WTC11 (cell line): ENCODE measurements at places on chromosomes 12 and 14. TPM values are rescaled to one million over a fixed set of nuclear protein-coding genes. Genes with fewer than 3 reads are reported as not detected.

Gene NKX2-1
- 0.16 to 0.18 TPM in 2 of 3 replicates, not detected in the other for total RNA-seq

Gene TSPAN19
- total RNA-seq = 0.23 to 0.53 TPM in 2 of 3 replicates, not detected in the other

Gene IRF2BPL
- total RNA-seq = 106 to 126 TPM (median 110 TPM) in 3 replicates

Gene MYBPC1
- not detected in 3 replicates for total RNA-seq

Gene LMO3
- 22.2 to 29.8 TPM (median 23.3 TPM) in 3 replicates for total RNA-seq

Gene NIN
- 23.8 to 28.8 TPM (median 26.3 TPM) in 3 replicates for total RNA-seq

Gene SELPLG
- 0.18 to 0.46 TPM (median 0.21 TPM) in 3 replicates for total RNA-seq

Gene LMNTD1
- not detected in 3 replicates for total RNA-seq

Gene SIX1
- 0.21 to 0.59 TPM (median 0.30 TPM) in 3 replicates for total RNA-seq

Gene AICDA
- total RNA-seq = 0.13 TPM in 1 of 3 replicates, not detected in the others

Gene PAH
- total RNA-seq = 4.0 to 9.8 TPM (median 5.7 TPM) in 3 replicates

DNA sequence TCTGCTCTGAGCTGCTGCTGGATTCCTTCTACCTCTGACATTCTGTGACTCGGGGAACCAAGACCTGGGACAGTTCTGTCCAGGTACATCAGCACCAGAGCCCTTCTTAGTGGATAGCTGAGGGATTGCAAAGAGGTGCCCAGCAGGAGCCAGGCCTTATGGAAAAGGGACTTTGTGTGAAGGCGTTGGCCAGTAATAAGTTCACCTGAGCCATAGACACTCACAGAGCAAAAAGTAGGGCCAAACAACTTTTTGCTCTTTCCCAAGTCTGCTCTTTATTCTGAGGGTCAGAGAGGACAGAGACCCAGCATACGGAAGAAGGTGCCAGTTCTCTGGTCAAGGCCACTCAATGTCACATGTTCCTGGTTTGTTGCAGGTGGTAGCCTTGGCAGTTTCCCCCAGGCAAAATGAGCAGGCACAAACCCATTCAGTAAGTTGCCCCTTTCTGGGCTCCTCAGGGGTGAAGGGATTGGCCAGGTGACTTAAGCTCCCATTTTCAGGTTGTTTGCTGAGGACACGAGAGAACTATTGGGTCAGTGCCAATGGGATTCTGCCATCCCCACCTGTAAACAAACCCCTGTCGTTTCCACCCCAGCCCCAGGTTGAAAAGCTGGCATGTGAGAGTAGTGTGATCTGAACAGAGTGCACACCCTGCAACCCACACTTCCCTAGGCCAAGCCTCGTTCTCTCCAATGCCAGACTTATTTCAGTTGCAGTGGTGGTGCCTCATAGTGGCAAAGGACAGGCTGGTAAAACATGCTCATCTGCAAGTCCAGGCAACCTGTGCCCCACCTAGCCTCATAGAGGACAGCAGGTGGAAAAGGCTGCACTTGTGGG is 150.3 kb downstream of the SMOC1 start:
- no peak for DNase-seq

- DNase-seq = no peak
These were observed 168.1 kb upstream of the DAAM1 start for GRCh38 chr14:59020382-59020781.

DNA sequence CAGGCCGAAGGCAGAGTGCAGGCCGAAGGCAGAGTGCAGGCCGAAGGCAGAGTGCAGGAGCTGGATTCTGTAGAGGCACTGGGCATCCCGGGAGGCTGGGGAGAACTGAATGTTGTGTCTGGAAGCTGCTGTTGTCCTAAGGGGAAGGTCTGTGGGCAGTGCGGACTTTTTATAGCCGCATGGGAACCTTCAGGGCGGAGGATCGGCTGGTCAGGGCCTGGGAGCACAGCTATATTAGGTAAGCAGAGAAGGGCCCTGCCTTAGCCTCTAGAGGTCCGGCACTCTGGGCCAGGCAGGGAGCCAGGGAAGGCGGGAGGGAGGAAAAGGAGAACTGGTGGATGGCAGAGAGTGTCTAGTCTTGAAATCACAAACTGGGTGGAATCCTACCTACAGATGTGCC is 14.2 kb downstream of the CABP1 start:
- no peak for DNase-seq

GRCh38 chr14:68140076-68140741 is 320.6 kb downstream of the RAD51B start:
- no peak for DNase-seq

DNA sequence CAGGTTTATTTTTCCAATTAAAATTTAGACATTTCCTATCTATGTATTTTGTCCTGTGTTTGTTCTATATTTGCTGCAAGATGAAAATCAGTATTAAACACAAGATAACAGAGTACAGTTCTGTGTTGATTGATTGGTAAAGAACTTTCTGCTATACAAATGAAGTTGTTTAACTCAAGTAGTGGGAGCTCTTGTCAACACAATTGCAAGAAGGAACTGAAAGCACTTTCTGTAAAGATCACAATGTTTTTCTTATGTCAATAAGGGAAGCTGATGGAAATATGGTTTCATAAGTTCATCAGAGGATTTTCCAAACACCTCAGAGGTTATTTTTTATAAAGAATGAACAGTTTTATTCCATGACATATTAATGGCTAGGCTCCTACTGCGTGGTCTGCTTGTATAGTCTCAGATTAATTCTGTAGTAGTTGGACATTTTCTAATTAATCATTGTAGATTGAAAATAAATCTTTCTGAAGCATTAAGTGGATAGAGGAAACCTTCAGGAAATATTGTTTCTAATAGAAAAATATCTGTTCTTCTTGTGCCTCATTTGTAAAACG is 379.5 kb downstream of the LRFN5 start:
- DNase-seq = no peak

GRCh38 chr14:72332046-72332445 is 399.8 kb downstream of the RGS6 start:
- DNase-seq = no peak

GRCh38 chr12:89238593-89238992 is 113.7 kb downstream of the DUSP6 start:
- DNase-seq = no peak

DNA sequence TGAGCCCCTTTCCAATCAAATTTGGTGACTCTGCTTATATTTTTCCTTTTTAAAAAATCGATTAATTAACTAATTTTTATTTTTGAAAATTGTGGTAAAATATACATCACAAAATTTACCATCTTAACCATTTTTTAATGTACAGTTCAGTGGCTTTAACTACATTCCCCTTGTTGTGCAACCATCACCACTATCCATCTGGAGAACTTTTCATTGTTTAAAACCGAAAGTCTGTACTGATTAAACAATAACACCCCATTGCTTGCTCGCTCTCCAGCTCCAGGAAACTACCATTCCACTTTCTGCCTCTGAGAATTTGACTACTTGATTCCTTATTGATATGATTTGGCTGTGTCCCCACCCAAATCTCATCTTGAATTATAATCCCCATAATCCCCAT is 283.4 kb downstream of the C12orf75 start:
- DNase-seq = no peak

DNA sequence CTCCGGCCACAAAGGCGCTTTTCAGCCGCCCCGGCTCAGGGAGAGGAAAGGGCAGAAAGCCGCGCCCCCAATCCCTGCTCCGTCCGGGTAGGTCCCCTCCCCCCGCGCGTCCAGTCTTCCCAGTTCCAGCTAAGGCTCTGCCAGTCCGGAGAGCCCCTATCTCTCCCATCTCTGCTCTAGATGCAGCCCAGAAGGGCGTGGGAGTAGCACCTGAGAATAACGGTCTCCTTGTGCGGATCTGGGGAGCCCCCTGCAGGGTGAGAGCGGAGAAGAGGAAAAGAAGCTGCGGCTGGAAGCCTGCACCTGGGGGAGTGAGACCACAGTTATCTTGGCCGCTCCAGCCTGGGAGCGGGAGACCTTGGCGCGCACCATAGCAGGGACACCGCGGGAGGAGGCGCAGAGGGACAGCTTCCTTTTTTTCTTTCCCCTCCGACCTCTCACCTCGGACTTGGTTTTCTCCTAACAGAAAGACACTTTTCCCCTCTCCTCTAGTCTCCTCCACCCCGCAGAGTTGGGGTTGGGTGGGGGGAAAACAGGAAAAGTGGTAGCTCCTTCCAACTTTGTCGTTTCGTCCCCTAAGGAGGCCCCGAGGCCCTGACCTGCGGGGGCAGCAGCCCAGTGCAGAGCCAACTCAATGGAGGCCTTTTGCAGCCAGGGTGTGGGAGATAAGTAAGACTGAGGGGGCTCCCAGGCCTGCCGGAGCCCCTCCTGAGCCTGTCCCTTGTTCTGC is 2.4 kb downstream of the DHH start:
- peak; percentile 74 for DNase-seq

- no peak for DNase-seq
These were observed 201.3 kb downstream of the PCNX1 start for GRCh38 chr14:71108398-71109119.

DNA sequence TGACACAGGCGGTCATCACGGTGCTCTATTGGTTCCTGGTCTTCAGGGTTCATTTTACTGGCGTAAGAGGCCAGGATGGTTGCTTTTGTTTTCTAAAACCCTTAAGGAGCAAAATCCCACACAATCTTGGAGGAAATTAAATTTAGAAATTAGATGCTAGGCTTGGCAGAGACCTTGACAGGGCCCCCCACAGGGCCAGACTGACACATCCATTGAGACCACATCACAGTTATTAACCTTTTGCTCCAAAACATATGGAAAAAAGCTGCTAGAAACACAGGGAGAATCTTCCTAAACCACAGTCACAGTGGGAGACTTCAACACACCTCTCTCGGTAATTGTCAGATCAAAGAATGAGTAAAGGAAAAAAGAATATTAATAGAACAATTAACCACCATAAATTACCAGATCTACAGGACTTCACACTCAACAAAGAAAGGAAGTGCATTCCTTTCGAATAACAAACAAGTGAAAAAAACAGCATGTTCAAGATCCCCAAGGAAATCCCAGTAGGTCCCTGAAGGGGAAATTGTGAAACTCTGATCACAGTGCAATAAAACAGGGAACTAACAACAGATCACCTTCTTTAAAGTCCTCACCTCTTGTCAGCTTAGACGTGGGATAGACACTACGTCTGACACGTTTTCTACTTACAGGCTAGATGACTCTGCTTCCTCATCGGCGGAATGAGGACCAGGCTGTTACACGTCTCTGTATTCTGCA is 40.2 kb upstream of the TMEM179 start:
- DNase-seq = no peak

GRCh38 chr14:52042371-52043289 is 26.2 kb downstream of the NID2 start:
- DNase-seq = no peak

DNA sequence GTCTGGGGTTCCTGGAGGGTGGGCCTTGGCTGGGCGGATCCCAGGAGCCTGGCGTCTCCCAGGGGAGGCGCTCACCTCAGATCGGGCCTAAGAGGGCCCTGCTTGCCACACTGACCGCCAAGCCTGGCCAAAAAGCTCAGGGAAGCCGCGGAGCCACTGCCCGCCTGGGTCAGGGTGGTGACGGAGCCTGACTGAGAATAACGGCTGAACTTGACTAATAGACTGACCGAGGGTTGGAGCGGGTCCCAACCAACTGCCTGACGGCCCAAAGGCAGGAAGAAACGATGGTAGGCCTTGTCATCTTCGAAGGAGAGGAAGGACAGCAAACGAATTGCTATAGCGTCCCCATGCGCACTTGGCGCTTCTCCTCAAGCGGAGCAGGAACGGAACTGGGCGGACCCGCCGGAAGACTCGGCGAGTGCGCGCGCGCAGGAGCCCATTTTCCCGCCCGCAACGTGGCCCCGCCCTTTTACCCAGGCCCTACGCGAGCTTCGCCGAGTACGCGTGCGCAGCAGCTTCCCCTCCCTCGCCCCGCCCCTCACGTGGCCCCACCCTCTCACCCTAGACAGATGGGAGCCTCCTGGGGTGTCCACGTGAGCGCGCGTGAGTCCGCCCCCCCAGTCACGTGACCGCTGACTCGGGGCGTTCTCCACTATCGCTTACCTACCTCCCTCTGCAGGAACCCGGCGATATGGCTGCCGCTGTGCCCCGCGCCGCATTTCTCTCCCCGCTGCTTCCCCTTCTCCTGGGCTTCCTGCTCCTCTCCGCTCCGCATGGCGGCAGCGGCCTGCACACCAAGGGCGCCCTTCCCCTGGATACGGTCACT is at the start of the genes ERP29 and TMEM116:
Gene ERP29 (plus strand): TSS at position 652 of the 826 bp plus-strand sequence. CDS start 40 bp downstream, at position 692.
Gene TMEM116 (minus strand): TSS at position 391 of the 826 bp plus-strand sequence. CDS start 7,895 bp downstream, outside the sequence.
- peak; percentile 100 for DNase-seq

DNA sequence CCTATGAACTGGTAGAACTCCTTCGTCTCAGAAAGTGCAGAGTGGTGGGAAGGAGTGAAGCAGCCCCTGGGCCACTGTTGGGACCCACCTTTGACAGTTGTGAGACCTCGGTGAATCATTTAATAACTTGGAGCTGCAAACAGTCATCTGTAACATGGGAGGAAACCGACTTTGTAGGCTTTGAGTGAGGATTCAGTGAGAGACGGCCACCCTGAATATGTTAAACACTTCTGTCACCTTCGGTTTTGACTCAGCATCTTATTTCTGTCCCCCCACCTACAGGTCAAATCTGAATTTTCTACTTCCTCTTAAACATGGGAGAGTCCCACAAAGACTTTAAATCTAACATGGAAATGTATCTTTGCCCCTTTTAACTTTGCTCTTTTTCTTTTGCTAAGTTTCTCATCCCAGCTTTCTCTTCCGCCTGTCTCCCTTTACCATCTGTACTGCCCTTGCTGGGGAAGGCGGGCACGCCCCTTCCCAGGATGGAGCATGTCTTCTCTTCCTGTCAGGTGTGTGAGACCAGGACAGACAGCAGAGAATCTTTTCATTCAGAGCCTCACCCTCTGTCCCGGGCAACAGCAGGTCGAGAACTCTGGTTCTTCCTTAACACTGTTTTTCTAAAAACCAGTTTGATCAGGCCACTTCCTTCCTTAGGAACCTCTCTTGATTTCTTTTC is 37.1 kb downstream of the ZC3H14 start:
- DNase-seq = no peak

GRCh38 chr12:42468341-42468821 is 121.2 kb downstream of the PRICKLE1 start:
- DNase-seq = no peak

DNA sequence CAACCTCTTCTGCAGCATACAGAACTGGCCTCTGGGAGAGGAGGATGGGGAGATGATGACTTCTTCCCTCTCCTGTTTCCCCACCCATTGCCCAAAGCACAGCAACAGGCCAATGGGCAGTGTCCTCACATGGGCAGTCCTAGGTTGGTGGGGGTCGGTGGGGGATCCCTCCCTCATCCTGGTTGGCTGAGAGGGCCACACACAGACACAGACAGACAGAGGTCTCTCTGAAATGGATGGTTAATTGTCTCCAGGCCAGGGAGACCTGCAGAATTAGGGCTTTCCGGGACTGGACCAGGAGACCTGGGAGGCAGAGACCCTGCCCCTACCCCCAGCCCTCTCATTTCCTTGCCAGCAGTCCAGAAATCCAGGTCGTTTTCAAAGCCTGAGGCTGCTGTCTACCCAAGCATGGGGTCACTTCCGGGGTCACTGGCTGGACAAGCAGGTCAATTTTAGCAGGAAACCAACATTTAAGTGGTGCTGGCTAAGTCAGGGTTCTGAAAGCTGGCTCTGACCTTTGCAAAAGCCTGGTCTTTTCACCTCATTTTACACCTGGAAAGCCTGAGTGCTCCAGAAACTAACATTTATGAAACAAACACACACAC is 48.6 kb upstream of the TBX3 start:
- no peak for DNase-seq

DNA sequence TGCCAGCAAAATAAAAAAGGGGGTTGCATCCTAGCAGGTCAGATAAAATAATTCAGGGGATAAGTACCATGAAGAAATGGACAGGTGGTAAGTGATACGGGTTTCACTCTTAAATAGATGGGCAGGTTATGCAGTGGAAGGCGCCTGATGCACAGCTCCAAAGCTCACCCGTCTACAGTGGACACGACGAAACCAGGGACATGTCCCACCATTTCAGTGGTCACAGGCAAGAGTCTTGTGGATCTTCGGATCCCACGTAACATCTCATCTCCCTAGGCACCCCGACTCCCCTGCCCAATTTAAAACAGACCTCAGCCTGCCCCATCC is 60.5 kb downstream of the DDX51 start:
- no peak for DNase-seq

- DNase-seq = no peak
These were observed 163.5 kb downstream of the KIF26A start for GRCh38 chr14:104301731-104302460.
